ENCODE measurements at places on chromosomes 4 and X.

GRCh38 chr4:5101571-5101970 is 50.3 kb downstream of the STK32B start:
- DNase-seq = no peak

GRCh38 chr4:67700116-67700737 is 728 bp downstream of the UBA6 start:
- DNase-seq = no peak

DNA sequence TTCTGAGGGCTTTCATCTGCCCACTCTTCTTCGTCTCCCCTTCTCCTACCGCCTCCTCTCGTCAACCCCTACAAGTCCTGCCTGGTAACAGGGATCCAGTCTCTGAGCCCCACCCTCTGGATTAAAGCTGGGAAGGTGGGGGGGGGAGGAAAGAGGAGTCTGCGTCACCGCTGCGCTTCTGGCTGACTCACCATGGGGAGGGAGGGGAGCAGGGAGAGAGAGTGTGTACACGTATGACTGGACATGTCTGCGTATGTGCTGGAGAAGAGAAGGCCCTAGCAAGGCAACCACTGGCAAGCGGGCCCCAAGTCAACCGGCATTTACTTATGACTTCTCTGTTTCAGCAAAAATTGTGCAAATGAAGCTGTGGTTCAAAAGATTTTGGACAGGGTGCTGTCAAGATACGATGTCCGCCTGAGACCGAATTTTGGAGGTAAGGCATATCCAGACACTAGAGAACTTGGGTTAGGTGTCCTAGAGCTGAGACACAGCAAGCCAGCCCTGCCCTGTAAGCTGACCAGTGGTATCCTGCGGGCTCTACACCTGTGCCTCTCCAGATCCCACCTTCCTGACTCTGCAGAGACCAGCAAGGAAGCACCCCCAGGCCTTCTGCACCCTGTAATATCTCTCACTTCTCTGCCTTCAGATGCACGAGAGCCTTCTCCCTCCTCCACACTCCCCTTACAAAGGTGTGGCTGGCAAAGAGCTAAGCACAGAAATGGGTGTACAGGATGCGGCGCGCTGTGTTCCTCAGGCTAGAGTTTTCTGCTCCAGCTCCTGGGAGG is 2.5 kb downstream of the GABRQ start:
- no peak for DNase-seq

DNA sequence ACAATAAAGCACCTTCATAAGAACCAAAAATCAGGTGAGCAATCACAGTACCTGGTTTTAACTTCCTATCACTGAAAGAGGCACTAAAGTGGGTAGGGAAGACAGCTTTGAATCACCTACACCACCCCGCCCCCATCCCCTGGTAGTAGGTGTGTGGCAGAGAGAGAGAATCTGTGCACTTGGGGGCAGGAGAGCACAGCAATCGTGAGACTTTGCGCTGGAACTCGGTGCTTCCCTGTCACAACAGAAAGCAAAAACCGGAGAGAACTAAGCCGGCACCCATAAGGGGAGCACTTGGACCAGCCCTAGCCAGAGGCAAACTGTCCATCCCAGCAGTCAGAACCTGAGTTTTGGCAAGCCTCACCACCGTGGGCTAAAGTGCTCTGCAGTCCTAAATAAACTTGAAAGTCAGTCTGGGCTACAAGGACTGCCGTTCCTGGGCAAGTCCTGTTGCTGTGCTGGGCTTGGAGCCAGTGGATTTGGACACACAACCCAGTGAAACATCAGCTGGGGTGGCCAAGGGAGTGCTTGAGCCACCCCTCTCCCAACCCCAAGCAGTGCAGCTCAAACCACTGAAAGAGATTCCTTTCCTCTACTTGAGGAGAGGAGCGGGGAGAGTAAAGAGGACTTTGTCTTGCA is 32.1 kb downstream of the NDUFB11 start:
- no peak for DNase-seq

DNA sequence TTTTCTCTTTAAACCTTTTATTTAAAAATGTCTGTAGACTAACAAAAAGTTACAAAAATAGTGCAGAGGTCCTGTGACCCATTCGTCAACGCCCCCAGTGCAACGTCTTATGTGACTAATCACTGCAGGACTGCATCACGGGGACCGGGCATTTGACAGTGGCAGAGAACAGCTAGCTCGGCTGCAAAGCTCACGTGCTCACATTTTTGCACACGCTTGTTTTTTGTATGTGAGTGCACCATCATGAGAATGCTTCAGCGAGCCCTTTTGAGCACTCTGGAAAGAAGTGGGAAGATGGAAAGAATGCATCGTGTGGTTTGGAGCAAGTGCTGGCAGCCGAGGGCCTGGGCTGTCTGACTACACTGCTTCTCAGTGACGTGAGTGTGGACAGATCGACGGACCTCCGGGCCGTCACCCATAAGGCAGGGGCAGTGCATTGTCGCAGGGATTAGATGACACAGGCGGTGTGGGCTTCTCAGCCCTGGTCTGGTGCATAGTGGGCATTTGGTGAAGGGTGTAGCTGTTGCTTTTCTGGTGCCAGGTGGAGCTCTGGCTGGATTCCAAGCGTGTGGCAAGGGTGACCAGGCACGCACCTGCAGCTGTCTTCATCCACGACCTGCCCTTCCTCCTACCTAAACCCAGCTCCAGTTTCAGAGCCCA is 17.7 kb downstream of the SPON2 start:
- peak; percentile 16 for DNase-seq

DNA sequence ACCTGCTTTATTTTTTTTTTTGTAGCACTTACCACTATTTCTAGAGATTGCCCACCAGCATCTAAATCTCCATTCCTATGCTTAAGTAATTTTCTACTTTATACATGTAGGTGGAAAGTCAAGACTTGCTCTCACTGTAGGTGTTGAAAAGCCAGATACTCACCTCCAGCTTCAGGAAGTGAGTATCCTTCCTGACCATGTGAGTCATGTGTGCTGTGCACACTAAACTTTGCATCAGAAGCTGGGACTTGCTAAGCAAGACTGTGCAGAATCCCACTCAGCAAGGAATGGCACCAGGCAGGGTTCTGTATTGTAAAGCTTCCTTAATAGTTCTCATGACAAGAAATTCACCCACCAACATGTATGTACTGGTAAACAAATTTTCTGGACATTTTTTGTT is 151.8 kb downstream of the POU4F2 start:
- DNase-seq = peak; percentile 1

GRCh38 chr4:176619430-176619829 is 173.3 kb downstream of the VEGFC start:
- no peak for DNase-seq

GRCh38 chr4:123562994-123563750 is 166.6 kb downstream of the SPRY1 start:
- DNase-seq = no peak

DNA sequence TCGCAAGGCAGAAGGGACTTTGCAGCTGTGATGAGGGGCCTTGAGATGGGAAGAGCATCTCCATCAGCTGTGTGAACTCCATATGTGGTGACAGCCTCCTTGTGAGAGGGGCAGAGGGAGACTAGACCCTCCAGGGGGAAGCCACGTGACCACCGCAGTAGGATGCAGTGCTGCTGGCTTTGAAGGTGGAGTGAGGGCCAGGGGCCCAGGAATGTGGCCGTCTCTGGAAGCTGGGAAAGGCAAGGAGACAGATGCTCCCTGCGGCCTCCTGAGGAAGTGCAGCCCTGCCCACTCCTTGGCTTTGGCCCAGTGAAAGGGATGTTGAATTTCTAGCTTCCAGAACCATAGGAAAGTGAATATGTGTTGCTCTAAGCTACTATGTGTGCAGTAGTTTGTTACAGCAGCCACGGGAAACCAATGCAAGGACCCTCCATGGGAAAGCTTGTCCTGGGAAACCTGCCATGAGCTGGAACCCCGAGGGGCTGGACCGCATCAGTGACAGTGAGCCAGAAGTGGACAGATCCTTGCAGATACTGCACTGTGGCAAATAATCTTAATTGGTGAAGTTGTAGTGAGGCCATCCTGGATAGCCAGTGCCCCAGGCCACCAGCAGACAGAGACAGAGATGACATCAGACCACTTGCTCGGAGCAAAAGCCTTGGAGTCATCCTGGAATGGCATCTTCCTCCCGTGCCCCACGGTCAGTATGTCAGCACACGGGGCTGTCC is 35.4 kb upstream of the SORCS2 start:
- DNase-seq = peak; percentile 35

Data from cardiac fibroblast (primary cell).